ENCODE measurements at places on chromosomes 6 and 20.

DNA sequence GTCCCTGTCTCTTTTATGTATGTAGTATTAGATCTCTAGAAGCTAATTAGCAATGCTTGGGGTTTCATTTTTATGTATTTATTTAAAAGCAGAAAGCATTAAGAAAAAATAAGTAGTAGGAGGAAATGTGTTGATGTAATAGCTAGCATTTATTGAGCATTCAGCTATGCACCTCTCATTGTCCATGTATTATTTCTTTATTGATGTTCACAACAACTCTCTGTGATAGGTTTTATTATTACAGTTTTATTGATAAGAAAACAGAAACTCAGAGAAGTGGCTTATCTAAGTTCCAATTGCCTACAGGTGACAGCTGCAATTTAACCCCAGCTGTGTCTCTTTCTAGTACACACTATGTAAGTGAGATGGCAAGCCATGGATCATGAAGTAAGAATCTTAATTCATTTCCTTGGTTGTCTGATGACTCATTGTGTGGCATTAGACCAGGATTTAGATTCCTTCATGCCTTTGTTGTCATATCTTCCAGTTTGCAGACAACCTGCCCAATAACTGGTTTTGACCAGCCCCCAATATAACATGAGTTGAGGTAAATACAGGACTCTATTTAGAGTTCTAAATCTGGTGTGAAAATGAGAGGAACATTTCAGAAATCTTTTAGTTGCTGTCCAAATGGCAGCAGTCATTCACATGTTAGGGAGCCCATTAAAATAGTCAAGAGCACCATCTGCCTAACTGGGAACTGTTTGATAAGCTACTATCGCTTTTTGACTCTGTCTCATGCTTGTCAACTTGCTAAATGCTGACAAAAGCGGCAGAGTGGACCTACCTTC, 170.8 kb upstream of the PHACTR1 start:
- H3K4me3 ChIP-seq = no peak overlapping the region
- no peak overlapping the region for H3K27ac ChIP-seq
- no peaks in the 10 kb centered on the region for H3K27me3 ChIP-seq
- no peak for DNase-seq
- no peaks in the 10 kb centered on the region for H3K4me1 ChIP-seq
- no peaks in the 10 kb centered on the region for H3K36me3 ChIP-seq

GRCh38 chr6:122752459-122752858, 27.1 kb upstream of the FABP7 start:
- H3K27me3 ChIP-seq = no peaks in the 10 kb centered on the region
- peaks cover 29% of the 10 kb centered on the region for H3K4me1 ChIP-seq
- no peaks in the 10 kb centered on the region for H3K36me3 ChIP-seq
- no peak overlapping the region for H3K27ac ChIP-seq
- no peak for DNase-seq

GRCh38 chr20:40945754-40946450, 82.7 kb upstream of the TOP1 start:
- no peak overlapping the region for H3K27ac ChIP-seq
- H3K4me1 ChIP-seq = no peaks in the 10 kb centered on the region
- H3K36me3 ChIP-seq = no peaks in the 10 kb centered on the region
- DNase-seq = peak; percentile 66
- peaks cover 10% of the 10 kb centered on the region for H3K27me3 ChIP-seq
- no peak overlapping the region for H3K4me3 ChIP-seq

DNA sequence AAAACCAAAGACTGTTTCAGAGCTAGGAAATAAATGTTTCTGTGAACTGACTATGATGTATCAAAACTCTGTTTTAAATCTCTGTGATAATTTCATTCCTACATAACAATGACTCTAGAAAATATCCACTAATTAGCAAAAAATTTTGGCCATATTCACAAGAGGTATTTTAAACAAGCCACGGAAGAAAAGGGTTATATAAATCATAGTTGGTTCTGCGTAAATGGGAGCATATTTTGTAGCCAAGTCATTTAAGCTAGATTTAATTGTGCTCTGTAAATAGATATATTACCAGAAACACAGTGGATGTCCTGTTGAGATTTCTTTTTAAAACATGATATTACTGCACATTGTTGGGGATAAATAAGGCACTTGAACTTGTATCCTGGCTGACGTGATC, 416.5 kb upstream of the PLCB4 start:
- no peak for DNase-seq
- no peaks in the 10 kb centered on the region for H3K27me3 ChIP-seq
- H3K36me3 ChIP-seq = no peaks in the 10 kb centered on the region

GRCh38 chr20:17036541-17036940, 190.3 kb upstream of the PCSK2 start:
- H3K27me3 ChIP-seq = no peaks in the 10 kb centered on the region
- H3K4me1 ChIP-seq = no peaks in the 10 kb centered on the region
- H3K4me3 ChIP-seq = no peak overlapping the region
- no peak for DNase-seq
- no peaks in the 10 kb centered on the region for H3K36me3 ChIP-seq

DNA sequence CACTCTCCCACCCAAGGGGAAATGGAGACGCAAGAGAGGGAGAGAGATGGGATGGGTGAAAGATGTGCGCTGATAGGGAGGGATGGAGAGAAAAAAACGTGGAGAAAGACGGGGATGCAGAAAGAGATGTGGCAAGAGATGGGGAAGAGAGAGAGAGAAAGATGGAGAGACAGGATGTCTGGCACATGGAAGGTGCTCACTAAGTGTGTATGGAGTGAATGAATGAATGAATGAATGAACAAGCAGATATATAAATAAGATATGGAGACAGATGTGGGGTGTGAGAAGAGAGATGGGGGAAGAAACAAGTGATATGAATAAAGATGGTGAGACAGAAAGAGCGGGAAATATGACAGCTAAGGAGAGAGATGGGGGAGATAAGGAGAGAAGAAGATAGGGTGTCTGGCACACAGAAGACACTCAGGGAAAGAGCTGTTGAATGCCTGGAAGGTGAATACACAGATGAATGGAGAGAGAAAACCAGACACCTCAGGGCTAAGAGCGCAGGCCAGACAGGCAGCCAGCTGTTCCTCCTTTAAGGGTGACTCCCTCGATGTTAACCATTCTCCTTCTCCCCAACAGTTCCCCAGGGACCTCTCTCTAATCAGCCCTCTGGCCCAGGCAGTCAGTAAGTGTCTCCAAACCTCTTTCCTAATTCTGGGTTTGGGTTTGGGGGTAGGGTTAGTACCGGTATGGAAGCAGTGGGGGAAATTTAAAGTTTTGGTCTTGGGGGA, 754 bp downstream of the TNF start:
- H3K36me3 ChIP-seq = peaks cover 74% of the 10 kb centered on the region
- H3K27me3 ChIP-seq = no peaks in the 10 kb centered on the region
- H3K4me3 ChIP-seq = peak overlapping the region; percentile 99
- H3K4me1 ChIP-seq = peaks cover 78% of the 10 kb centered on the region
- DNase-seq = peak; percentile 71
- peak overlapping the region; percentile 99 for H3K27ac ChIP-seq

DNA sequence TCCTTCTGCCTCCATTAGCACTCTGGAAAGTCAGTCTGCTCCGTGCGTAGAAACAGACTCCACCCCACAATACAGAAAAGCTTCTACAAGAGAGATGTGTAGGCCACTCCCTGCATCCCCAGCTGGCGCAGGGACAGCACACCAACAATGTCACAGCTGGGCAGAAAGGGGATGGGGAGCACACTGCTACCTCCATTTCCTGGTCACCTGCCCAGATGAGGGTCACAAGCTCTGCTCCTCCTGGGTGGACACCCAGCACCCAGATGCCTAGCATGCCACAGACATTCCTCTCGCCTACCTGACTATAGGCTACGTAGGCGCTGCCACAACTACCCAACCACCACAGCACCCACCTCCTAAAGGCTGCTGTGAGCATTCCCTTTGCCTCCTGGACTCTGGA, 12.2 kb downstream of the BEND3 start:
- no peaks in the 10 kb centered on the region for H3K27me3 ChIP-seq
- H3K27ac ChIP-seq = no peak overlapping the region
- no peak for DNase-seq
- no peak overlapping the region for H3K4me3 ChIP-seq

GRCh38 chr20:1345030-1345755, 16.3 kb upstream of the SDCBP2 start:
- no peak overlapping the region for H3K4me3 ChIP-seq
- H3K36me3 ChIP-seq = peaks cover 30% of the 10 kb centered on the region
- no peaks in the 10 kb centered on the region for H3K27me3 ChIP-seq
- peaks cover 18% of the 10 kb centered on the region for H3K4me1 ChIP-seq
- DNase-seq = peak; percentile 57

GRCh38 chr20:52847029-52847660, 125.0 kb upstream of the TSHZ2 start:
- H3K36me3 ChIP-seq = no peaks in the 10 kb centered on the region
- H3K4me1 ChIP-seq = no peaks in the 10 kb centered on the region
- no peaks in the 10 kb centered on the region for H3K27me3 ChIP-seq
- H3K4me3 ChIP-seq = no peak overlapping the region

DNA sequence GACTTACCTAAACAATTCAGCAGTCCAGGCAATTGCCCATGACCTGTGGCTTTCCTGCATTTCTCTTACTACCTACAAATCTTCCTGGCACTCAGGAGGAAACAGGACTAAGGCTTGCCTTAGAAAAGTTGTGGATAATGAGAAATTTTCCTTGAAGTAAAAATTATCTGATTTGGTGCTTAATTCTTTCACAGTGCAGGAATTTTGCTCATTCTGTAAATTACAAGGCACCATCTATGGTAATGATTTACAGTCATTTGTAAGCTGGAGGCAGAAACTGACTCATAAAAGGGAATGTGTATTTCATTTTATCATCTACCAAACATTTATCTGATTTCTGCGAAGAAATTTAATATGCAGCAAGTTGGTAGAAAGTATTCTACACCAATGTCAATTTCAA, 211.5 kb upstream of the FKBP1C start:
- H3K4me3 ChIP-seq = no peak overlapping the region
- H3K27me3 ChIP-seq = no peaks in the 10 kb centered on the region
- H3K36me3 ChIP-seq = no peaks in the 10 kb centered on the region
- H3K27ac ChIP-seq = no peak overlapping the region
- H3K4me1 ChIP-seq = no peaks in the 10 kb centered on the region

GRCh38 chr20:57398231-57398821, 7.1 kb downstream of the RBM38 start:
- H3K27ac ChIP-seq = peak overlapping the region; percentile 95
- peak overlapping the region; percentile 86 for H3K4me3 ChIP-seq
- no peaks in the 10 kb centered on the region for H3K27me3 ChIP-seq
- DNase-seq = peak; percentile 92
- peaks cover 79% of the 10 kb centered on the region for H3K36me3 ChIP-seq

- H3K4me3 ChIP-seq = no peak overlapping the region
- no peaks in the 10 kb centered on the region for H3K36me3 ChIP-seq
- no peak overlapping the region for H3K27ac ChIP-seq
Measured at GRCh38 chr20:24870057-24870456, 79.0 kb upstream of the CST7 start.

- DNase-seq = no peak
- no peak overlapping the region for H3K4me3 ChIP-seq
- peaks cover 3% of the 10 kb centered on the region for H3K27me3 ChIP-seq
- H3K27ac ChIP-seq = no peak overlapping the region
- no peaks in the 10 kb centered on the region for H3K4me1 ChIP-seq
Measured at GRCh38 chr6:129429956-129430355, 280.0 kb downstream of the ARHGAP18 start.
